Activated CD4-positive, alpha-beta T cell treated with anti-CD3 and anti-CD28 coated beads, Interleukin-2, amount 50 U/mL, for 16 hours (primary cell): ENCODE measurements at places on chromosomes 3 and 15.

DNA sequence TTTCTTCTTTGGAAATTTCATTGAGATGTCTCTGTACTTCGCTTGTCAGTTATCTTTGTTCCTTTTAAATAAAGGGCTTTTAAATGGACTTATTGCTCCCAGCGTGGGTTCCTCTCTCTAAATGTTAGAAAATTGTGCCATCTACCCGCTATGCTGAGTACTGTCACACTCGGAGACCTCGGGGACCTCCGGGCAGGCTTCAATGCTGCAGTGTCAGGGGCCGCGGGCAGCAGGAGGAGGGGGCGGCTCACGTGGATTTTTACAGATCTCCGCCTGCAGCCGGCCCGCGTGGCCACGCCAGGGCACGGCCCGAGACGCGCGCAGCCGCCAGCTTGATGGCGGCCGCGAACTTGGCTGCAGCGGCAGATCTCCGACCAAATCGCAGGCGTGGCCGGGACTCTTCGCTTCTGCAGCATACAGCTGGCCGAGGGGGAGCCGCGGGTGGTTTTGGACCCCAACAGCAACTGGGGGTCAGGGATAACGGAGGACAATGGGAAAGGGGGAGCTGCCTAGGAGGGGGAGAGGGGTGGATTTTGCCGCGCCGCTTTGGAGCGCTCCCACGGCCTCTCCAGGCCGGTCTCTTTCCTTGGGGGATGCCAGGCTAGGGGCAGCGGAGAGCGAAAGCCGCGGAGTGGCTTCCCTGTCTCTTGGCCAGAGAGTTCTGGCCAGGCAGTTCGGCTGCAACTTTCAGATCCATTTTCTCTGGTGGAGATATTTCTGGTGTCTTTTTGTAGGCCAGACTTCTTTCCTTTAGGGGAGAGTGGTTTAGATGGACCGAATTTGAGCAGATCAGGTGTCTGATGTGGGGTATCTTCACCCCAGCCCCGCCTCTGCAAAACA lies 15.3 kb downstream of the NR2F2 start:
- DNase-seq: peak; percentile 32

DNA sequence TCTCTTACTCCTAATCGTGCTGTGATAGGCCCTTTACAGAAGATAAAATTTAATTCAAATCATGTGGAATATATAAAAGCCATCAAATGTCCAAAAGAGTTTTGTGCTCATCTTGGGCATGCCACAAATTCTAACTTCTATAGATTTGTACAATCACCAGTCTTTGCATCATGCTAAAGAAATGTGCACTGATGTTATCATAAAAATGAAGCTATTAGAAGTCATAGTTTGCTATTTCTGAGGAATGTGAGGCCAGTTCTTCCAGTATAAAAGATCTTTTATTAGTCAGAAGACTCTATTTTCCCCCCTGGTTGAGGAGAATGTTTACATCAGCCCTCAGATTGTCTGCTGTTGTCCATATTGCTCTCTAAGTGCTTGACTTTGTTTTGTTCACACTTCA lies 2.1 kb upstream of the ANXA2 start:
- DNase-seq: no peak

DNA sequence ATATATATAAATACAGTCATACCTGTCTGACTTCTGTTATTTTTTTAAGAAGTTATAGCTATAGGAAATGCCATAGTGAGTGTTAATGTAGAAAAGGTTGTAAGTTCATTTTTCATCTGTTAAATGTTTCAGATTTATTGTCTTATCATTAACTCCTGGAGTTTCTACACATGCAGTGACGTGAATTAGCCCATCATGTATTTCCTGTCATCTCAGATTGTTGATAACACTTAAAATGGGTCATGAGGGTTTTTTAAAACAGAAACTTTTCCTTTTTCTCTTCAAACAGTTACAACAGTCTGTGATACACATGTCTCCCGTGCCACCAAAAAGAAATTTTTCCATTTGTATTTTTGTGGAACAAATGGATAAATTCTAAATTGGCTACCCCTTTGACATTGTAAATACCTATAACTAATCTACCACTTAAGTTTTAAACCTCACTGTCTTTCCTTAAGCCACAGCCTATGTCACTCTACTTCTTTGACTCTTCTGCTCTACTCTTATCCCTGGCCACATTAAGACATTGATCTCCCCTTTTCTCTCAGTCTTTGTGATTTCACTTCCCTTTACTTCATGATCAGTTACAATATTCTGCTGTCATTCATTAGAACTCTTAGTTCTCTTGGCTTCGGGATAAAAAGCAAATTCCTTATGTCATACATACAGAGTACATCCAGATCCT lies 89.1 kb downstream of the NEO1 start:
- DNase-seq: no peak

- no peak for DNase-seq
These were observed 87.4 kb upstream of the GSK3B start for GRCh38 chr3:120181632-120182031.

DNA sequence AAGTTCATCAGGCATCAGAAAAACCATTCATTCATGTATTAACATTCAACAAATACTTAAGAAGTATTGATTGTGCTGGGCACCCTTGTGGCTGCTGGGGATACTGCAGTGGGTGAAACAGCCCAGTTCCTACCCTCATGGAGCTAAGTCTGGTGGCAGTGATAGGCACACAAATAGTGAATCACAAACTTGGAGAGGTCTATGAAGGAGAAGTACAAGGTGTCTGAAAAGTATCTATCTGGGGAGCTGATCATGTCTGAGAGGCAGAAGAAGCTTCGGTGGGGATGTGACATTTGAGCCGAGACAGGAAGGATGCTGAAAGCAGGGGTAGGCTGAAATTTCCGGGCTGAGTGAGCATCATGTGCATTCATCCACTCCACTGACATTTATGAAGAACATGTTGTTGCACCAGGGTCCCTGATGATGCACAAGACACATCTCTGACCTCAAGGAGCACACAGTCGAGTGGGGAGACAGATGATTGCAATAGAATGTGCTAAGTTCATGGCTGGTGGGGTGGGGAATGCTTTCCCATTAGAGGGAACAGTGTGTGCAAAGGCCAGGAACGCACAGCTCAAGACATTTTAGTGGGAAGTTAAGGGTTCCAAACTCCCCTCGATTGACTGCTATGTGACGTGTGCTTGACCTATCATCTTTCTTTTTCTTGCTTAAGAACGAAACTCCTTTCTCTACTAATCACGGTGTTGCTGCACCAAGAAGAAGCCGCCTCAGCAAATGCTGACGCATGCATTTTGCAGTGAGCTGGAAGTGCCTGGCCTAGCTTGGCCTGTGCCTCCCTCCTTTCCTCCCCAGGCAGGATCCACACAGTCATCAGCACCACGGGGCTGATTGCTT lies 309.1 kb upstream of the ICE2 start:
- peak; percentile 30 for DNase-seq

GRCh38 chr15:35305946-35306345 lies 220.9 kb upstream of the NANOGP8 start:
- DNase-seq: no peak

DNA sequence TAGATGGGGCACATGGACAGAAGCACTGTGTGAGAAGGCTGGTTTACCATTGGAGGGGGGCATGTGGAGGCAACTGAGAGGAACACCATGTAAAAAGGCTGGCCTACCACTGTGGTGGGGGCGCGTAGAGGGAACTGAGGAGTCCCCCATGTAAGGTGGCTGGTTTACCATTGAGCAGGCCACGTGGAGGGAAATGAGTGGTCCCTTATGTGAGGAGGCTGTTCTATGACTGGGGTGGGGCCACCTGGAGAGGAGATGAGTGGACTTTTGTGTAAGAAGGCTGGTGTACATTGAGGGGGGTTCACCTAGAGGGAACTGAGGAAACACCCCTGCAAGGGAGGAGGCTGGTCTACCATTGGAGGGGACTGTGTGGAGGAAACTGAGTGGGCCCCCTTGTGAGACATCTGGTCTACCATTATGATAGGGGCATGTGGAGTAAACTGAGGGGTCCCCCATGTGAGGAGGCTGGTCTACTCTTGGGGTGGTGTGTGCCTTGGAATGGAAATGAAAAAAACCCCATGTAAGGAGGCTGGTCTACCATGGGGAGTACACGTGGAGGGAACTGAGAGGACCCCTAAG lies 156.9 kb downstream of the FBLN2 start:
- no peak for DNase-seq

- DNase-seq: no peak
These were observed 14.9 kb upstream of the WNT7A start for GRCh38 chr3:13894807-13895154.

DNA sequence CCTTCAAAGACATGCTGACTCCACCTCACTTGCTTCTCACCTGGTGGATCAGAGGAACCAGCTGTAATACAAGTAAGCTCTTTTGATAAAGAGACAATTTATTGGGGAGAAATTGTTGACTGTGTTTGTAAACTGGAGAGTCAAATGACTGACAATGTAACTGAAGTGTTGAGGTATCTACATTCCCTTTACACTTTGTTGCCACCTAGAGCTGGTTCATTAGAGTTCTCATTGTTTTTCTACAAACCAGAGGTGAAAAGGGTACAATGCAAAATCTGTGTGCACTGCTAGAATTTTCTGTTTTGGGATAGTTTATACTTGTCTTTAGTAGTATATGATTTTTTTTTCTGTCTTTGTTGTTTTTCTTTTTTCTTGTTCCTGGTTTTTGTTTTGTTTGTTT lies 8.7 kb upstream of the LRRC58 start:
- no peak for DNase-seq

DNA sequence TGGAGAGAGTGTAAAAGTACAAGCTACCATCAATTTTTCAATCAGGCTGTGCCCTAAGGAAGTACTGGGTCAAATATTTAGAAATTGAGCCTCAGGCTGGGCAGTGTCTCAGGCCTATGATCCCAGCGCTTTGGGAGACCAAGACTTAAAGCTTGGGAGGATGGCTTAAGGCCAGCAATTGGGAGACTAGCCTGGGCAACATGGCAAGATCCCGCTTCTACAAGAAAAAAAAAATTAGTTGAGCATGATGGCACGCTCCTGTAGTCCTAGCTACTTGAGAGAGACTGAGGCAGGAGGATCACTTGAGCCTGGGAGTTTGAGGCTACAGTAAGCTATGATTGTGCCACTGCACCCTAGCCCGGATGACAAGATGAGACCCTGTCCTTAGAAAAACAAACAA lies 2.0 kb upstream of the UBP1 start:
- DNase-seq: no peak

- DNase-seq: no peak
These were observed 76.3 kb downstream of the XXYLT1 start for GRCh38 chr3:195194559-195195206.

DNA sequence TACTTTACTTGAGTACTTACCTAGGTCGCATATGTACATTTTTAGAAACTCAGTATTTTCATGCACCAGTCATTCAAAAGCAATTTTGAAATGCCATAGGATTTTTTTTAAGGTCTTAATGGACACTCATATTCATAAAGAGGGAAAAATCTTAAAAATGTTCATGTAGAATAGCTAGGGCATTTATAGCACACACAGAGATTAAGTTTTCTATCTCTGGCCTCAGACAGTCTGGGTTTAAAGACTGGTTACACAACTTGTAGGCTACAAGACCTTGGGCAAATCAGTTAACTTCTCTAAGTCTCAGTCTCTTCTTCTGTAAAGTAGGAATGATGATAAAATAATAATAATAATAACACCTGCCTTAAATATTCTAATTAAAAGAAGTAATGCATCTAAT lies 48.5 kb upstream of the UBP1 start:
- no peak for DNase-seq

DNA sequence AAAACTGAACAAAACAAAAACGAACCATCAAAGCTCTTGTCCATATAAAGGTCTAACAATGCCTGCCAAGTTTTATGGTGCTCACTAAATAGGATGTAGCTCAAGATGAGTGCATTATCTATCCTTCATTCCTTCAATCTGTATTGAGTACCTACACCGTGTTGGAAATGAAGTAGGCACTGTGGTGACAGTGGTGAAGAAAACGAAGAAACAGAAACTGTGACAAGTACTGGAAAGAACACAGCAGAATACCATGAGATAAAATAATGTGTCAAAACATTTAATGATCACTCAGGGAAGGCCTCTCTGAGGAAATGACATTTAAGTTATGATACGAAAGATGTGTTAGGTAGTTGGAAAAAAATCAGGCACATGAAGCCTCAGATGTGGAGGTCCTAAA lies 36.2 kb downstream of the CBLB start:
- peak; percentile 66 for DNase-seq

- DNase-seq: no peak
These were observed 5.9 kb downstream of the HCN4 start for GRCh38 chr15:73362900-73363299.

- DNase-seq: no peak
These were observed 445.2 kb downstream of the SQOR start for GRCh38 chr15:46080016-46080415.

DNA sequence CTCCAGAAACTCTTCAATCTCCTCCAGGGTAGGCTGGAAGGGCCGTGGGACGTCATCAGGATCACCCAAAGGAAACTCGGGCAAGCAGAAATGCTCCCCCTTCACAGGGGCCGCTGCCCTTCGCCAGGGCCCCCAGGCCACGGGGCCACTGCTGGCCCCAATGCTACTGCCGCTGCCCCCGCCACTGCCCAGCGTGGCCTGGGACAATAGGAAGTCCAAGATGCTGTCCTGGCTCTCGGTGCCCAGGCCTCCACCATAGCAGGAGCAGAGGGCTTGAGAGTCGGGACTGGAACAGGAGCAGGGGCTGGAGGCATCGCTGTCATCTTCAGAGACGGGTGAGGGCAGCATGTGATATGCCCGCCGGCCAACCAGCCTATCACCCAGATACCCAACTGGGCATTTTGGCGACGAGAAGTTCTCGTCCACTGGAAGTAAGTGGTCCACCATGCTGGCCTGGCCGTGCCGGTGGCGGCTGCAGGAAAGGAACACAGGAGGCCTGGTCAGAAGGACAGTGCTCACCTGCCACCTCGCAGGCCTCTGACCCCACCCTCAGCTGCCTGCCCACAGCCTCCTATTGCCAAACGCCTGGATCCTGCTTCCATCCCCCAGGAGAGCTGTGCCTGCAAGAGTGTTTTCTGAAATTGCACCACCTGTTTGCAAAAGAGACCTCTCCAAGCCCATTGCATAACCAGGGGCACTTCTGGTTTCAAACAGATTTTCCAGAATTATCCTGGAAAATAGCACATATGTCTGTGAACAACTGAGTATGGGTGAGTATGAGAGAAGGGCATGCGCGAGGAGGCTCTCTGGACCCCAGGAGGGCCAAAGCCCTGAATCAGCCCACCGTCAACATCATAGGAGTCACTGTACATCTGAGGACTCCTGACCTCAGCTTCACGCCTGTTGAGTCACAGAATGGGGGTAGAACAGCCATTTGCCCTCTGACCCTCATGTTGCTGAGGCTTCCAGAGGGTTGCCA lies 4.4 kb downstream of the KLF15 start:
- DNase-seq: no peak

DNA sequence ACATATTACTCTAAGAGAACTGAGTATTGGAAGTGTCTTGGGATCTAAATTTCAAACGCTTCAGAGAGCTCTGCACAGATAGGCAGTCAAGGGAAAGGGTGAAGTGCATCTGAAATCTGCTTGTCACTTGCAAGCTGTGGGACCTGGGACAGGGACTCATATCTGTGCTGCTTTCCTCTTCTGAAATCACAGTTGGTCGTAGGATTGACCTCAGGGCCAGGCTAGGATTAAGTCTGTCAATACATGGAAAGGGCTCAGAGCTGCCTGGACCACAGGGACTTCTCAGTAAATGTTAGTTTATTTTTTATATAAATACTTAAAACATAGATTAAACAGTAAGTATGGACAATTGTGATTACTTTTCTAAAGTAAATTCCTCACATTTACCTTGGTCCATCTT lies 74.7 kb upstream of the CMTM7 start:
- DNase-seq: no peak

- DNase-seq: no peak
These were observed 53.8 kb downstream of the FSIP1 start for GRCh38 chr15:39728845-39729244.
